ENCODE measurements at places on chromosomes 7 and 10.

GRCh38 chr10:47039562-47039913, 128.3 kb downstream of the PTPN20 start:
- DNase-seq = no peak

GRCh38 chr10:74862625-74863024, 36.2 kb downstream of the KAT6B start:
- DNase-seq = no peak

GRCh38 chr10:37700886-37701780, 156.3 kb downstream of the ZNF248 start:
- DNase-seq = no peak

DNA sequence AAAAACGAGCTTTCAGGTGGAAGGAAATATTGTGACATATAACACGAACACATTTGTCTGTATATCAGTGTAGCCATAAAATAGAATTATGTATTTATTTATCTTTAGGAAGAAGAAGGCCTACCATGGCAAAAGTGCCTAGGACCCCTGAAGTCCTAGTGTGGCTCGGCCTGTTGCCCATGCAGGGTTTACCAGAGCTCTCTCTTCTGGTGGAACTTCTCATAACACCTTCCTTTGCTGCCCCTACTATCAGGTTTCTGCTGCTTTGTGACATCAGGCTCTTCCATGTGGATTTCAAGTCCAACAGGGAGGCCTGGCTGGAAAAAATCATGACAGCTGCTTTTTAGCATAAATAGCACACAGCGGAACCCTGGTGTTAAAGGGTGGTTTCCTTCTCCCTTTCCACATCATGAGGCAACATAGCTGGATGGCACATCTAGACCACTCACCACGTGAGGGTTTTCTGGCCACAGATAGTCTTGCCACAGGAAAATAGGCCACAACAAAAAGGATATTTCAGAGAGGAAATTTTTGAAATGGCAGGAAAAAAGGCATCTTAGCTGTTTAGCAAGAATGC, 44.8 kb upstream of the ADO start:
- no peak for DNase-seq

DNA sequence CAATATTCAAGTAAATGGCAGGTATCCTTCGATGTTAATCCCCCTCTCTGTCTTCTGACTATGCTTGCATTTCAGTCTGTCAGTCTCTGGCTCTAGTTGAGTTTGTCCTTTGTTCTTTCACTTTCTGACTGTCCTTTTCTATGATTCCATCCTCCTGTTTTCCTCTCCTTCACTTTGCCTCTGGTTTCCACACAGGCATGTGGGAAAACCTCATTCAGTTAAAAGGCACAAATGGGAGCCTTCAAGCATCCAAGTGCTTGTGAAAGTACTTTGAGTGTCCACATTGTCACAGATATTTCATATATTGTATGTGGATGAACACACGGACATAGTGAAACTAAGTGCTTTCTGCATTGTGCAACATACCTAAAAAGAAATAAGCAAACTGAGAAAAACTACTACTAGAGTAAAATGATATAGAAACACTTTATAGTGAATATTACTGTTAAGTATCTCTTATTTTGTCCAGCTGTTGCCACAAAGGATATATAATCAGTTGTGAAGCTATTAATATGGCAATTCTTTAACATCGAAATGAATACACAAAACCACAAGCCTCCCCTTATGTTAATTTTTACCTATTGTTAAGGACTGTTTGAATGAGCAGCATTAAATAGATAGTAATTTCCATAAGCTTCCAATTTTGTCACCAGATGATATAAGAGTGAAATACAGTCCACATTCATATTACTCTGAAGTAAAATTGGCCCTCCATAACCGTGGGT, 71.7 kb downstream of the NRBF2 start:
- no peak for DNase-seq

DNA sequence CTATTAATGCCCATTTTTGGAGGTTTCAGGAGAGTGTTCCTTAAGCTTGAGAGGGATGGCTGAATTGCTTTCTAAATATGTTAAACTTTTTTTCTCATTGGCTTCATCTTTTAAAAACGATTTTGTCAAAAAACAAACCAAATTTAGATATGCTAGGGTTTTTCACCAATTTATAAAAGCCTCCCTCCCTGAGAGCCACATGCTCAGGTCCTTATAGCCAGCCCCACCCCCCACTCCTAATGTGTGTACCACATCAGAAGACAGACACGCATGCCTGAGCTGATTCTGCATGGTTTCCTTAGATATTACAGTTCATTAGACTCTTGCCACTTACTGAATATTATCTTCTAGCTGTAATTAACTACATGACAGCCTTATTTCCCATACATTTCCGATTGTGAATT, 2.0 kb downstream of the CUL1 start:
- DNase-seq = no peak

- DNase-seq = no peak
These were observed 44.4 kb downstream of the LRRC4 start for GRCh38 chr7:127986581-127987521.

DNA sequence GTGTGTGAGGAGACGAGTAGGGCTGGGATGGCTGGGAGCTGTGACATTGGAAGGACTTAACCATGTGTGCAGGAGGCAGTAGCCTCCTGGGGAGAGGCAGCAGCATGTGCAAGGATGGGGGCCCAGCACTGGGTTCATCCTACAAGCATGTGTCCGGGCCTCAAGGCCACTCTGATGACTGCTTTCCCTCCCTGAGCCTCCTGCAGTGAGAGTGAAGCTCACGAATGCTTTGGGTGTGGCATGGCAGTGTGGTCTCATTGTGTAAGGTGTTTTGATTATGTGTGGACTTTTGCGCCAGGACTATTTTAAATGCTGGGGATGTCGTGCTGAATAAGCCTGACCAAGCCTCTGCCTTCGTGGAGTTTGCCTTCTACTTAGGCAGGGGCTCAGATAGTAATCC, 122.0 kb upstream of the INSYN2A start:
- DNase-seq = no peak

DNA sequence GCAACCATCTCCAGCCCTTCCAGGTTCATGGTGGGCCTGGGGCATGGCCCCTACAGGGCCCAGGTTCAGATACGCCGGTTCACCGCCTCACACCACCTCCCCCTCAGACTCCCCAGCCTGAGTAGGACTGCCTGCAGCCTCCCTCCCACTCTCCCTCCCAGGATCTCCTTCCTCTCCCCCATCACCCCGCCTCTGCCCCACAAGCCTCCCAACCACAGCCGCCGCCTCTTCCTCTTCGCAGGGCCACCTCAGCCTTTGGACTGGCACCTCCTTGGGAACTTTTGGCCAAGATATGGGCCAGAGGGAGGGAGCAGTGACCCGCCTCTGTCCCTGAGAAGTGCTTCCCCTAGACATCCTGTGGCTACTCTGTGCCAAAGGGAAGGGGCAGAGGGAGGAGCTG, 9.3 kb downstream of the KCNIP2 start:
- DNase-seq = no peak

- no peak for DNase-seq
These were observed 523.9 kb downstream of the SUGCT start for GRCh38 chr7:40658729-40659128.
